Anterior cingulate cortex (tissue), 58 donors: ENCODE measurements at places on chromosomes 3 and 15.

GRCh38 chr15:78838489-78838888, 27.2 kb upstream of the ADAMTS7 start:
- DNase-seq, result no peak

GRCh38 chr15:100765467-100766241, 114.0 kb upstream of the ALDH1A3 start:
- DNase-seq, result no peak

DNA sequence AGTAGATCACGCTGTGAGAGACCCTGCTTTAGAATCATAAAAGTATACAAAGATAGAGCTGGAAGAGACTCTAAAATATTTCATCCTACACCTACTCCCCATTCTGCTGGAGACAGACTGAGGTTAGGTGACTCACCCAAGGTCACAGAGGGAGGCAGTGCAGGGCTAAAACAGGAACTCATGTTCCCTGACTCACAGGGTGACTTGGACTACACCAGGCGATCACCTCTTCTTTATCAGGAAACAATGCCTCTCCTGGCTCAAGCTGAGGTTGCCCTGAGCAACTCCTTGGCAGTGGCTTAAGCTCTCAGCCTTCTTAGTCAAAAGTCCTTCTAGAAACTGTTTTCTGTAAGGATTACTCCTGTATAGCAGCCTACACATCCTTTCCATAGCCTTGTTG, 26.4 kb upstream of the TNFAIP8L3 start:
- DNase-seq, result no peak

- no peak for DNase-seq
These were observed 194.6 kb downstream of the ADAMTSL3 start for GRCh38 chr15:83848315-83849050.

DNA sequence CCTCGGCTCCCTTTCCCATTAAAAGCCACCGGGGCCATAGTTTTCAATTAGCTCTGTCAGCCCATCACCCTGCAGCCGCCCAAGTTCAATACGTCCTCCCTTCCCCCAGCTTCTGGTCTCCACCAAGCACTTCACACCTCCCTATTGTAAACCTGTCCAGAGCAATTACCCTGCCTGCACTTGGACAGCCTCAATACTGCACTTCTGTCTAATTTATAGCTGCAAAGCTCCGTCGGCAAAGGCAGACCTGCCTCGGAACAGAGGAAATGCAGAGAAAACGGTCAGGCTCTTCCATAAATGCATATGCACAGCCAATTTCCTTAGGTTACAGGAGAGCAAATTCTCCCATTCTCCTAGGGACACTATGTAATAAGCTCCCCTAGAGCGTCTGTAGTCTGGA, 21.9 kb downstream of the LRIG1 start:
- DNase-seq, result no peak

GRCh38 chr15:32053719-32054118, 23.4 kb downstream of the CHRNA7 start:
- DNase-seq, result no peak

- no peak for DNase-seq
These were observed 173.2 kb downstream of the TCF12 start for GRCh38 chr15:57091636-57092035.

GRCh38 chr15:51641490-51642130, 19.0 kb upstream of the DMXL2 start:
- DNase-seq, result no peak

GRCh38 chr3:132926098-132926497, 112.1 kb upstream of the TMEM108 start:
- no peak for DNase-seq

GRCh38 chr15:91075739-91076138, 24.3 kb upstream of the SV2B start:
- DNase-seq, result no peak

GRCh38 chr15:22888120-22888859, 49.8 kb downstream of the NIPA2 start:
- no peak for DNase-seq
